ENCODE measurements at places on chromosomes 16 and 17.

DNA sequence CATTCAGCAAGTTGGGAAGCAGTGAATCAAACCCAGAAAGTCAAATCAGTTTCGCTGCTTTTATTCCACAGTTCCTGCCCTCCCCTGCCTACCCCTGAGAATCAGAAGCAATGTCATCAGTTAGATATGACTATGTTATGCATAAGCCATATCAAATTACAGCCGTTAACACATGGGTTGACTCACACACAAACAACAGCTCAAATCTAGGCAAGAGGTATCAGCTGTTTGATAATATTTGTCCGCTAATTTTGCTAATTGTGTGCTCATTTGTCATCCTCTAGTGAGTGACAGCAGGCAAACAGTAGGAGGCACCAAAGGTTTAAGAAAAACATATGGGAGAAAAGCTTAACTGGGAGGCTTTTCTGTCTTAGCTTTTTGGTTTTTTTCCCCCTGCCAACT, 327.4 kb upstream of the CCL2 start:
- peak; percentile 25 for DNase-seq

DNA sequence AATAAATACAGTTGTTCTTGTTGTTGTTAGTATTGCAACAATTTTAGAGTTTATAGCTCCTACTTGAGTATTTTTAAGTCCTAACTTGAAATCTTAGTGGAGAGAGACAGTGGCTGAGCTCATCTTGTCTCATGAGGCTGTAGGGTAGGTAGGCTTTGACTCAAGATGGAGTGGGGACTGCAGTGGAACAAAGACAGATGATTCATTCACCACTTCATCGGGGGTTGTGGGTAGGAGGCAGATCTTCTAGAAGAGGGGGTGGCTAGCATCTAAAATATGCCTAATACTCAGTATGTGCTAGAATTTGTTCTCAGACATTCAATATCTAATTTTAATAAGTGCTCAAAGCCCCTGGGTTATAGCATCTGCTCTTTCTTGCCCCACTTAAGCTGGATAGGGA, 13.1 kb upstream of the MMD start:
- DNase-seq, result no peak

GRCh38 chr17:14768923-14769322, 468.0 kb downstream of the HS3ST3B1 start:
- no peak for DNase-seq

GRCh38 chr16:49639739-49640431, 216.0 kb downstream of the ZNF423 start:
- no peak for DNase-seq

GRCh38 chr17:77462553-77463497, 322.1 kb downstream of the SEC14L1 start:
- no peak for DNase-seq

GRCh38 chr16:65917466-65917865, 449.0 kb upstream of the CDH5 start:
- DNase-seq, result no peak

GRCh38 chr17:35775583-35775982, 14.9 kb downstream of the C17orf50 start:
- no peak for DNase-seq

DNA sequence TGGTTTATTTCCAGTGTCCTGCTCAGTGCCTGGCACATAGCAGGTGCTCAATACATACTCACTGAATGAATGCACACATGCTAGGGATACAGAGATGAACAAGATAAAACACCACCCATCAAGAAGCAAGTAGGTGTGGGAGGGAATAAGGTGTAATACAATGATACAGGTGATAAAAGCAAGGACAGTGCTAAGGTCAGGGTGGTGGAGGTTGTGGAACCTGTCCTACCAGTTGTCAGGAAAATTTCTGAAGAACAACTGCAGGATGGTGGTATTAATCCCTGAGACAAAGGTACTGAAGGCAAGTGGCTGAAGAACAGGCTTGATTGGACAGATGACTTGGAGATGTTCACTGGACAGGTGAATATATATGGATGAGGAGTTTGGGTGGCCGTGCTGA, 1.8 kb downstream of the KNOP1 start:
- no peak for DNase-seq

DNA sequence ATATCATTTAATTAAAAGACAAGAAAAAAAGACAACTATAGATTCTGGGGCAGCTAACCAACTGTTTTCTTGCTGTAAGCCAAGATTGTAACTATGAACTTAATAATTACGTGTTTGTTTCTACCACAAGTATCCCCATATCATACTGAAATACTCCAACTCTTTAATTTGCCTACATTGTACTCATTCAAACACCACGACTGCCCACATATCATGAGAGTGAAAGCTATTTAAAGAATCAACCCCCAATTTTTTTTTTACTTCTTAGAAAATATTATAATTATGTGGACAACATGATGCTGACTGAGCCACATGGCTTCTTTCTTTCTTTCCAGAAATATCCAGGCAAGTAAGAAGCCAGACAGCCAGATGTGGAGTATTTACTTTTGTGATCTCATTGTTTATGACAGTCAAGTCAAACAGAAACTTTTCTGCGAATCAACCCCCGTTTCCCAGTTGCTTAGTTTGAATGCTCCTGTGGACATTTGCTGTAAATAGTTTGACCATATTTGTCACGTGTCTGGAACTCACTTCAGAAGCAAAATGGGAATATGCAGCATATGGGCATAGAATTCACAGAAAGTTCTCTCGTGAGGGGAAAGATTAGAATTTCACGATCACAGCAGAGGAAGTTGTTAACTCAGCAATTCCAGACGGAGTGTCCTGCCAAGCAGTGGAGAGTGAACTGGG, 126.8 kb upstream of the PSMD7 start:
- no peak for DNase-seq

DNA sequence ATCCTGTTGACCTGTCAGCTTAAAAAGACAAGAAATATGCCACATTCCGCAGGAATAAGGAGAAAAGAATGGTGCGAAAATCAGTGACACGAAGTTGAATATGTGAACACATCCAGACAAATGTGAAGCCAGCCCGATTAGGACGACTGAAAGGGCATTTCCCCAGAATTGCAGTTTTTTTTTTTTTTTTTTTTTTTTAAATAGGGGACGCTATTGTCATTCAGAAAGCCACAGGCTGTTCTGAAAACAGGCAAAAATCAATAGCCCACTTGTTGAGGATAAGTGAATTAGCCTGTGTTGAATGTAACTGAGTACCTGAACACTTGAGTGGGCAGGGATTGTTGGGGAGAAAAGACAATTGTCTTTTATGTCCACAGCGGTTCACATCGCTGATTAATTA, 507.1 kb downstream of the WWOX start:
- no peak for DNase-seq

GRCh38 chr17:67052720-67053437, 8.5 kb downstream of the CACNG1 start:
- DNase-seq, result no peak
